ENCODE measurements at places on chromosomes 13 and 19.

DNA sequence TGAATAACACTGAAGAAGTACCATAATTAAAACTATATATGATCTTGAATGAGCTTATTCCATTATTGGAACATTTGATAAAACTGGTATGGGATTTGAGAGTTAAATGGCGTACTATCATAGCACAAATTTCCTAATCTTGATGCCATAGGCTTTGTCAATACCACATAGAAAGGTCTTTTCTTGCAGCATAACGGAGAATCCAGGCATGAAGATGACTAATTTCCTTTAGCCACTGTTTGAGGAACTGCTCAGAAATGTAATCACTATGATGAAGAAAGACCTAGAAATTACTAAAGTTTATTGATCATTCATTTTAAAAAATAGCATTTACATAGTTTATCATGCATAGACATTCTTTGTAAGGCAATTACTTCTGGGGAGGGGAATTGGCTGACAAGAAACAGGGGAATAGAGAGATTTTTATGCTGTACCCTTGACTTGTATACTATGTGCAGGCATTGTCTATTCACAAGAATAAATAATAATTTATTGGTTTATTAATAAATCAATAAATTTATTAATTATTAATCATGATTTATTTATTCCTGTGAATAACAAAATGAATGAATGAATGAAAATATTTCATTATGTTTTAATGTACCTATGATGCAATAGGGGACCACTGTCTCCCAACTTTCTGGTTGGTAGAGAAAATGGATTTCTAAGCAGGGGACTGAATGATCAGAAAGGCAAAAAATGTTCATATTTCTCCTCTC is 2676.6 kb downstream of the PCDH9 start:
- DNase-seq: peak; percentile 49

- peak; percentile 87 for DNase-seq
Observed at GRCh38 chr19:19459707-19460251, 54.3 kb downstream of the GATAD2A start.

- DNase-seq: peak; percentile 7
Observed at GRCh38 chr19:30696514-30696913, 324.3 kb downstream of the ZNF536 start.

DNA sequence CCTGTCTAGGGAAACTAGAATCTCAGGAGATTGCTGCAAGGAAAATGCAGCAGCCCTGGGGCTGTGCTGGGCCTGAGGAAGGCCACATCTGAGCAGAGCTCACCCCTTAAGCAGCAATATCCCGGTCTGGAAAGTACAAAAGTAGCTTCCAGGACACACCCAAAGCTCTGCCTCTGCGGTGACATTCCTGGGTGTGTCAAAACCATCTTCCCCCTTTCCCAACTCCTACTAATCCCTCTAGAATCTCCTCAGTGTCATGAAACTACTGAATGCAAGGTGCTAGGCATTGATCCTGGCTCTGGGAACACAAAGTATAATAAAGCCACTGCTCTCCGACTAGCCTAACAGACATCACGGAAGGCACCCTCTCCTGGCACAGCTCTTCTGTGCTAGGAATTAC is 5.0 kb downstream of the PBX4 start:
- peak; percentile 61 for DNase-seq

DNA sequence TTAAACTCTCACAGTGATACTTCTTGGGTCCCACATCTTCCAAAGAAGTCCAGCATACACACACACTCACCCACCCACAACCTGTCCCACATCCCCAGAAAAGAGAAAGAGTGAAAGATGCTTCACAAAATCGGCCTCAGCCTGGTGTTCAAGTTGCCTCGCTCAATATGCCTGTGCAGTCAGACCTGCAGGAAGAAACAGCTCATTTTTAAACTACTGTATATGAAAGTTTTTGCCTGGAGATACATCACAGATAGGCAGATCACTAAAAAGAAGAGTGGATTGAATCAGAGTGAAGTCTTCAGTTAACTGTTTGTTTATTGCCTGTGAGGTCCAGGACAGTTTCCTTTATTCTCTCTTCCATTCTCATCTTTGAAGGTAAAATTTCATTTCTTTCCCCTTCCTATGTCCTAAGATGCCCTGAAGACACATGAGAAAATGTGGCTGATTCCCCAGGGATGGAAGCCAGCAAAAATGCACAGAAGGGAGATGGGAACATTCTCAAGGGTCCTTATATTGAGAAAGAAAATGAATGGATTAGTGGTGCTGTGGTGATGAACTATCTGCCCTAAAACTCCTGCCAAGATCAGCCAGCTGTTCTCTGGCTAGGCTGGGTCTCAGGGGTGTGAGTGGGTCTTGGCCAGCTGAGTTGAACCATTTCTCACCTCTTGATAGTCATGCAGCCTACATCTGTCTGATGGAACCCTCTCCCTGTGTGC is 259.0 kb downstream of the ITGBL1 start:
- no peak for DNase-seq

DNA sequence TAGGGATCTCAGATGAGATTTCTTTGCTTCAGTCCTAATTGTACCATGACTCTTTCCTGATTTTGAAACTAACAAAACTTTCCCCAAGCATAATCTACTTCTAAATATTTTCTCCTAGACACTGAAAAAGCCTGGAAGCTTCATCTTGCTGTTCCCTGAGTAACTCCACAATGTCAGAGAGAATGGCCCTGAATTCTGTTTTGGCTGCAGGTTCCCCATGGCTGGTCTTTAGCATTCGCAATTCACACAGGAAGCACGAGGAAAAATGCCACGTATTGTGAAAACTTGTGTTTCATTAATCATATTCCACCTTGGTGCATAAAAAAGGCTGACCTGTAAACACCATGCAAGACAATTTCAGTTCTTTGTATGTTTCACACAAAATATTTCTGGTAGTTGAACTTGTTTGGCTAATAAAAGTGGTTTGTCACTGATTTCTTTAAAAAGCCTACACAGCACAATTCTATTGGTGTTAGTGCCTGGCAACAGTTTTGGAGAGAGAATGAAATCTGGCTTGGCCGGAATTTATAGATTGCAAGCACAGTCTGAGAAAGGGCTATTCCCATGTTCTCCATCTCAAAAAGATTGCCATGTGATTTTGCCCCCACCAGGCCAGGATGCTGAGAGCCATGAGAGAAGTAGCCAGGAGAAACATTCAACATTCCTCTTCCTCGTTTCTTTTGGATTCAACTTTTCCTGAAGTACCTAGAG is 367.1 kb downstream of the NDFIP2 start:
- DNase-seq: no peak
